ENCODE measurements at places on chromosomes 2 and 18.

DNA sequence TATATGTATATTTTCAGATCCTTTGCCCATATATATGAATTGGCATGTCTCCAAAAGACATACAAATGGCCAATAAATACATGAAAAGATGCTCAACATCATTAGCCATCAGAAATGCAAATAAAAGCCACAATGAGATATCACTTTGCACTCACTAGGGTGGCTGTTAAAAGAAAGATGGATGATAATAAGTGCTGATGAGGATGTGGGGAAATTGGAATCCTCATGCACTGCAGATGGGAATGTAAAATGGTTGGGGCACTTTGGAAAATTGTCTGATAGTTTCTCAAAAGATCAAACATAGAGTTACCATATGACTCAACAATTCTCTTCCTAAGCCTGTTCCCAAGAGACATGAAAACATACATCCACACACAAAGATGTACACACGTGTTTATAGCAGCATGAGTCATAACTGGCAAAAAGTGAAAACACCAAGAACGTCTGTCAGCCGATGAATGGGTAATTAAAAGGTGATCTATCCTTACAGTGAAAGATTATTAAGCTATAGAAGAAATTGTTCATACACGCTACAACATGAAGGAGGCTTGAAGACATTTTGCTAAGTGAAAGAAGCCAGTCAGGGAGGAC, 19.7 kb downstream of the NGEF start:
- no peak for DNase-seq

DNA sequence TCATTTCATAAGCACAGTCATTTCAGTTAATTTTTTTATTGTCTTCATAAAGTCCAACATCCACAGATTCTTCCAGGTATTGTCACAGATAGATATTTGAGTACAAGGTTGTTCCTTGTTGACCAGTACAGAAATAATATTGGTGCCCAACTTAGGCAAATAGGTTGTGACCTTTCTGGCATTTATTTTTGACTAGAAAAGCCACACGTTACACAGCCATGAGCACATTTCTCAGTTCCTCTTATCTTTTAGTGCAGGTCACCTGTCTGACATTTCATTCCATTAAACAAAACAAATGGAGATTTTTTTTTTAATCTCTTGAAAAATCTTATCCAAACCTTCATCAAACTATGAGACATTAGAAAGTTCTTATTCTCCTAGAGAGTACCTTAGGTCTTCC, 428.8 kb downstream of the ZNF521 start:
- no peak for DNase-seq

DNA sequence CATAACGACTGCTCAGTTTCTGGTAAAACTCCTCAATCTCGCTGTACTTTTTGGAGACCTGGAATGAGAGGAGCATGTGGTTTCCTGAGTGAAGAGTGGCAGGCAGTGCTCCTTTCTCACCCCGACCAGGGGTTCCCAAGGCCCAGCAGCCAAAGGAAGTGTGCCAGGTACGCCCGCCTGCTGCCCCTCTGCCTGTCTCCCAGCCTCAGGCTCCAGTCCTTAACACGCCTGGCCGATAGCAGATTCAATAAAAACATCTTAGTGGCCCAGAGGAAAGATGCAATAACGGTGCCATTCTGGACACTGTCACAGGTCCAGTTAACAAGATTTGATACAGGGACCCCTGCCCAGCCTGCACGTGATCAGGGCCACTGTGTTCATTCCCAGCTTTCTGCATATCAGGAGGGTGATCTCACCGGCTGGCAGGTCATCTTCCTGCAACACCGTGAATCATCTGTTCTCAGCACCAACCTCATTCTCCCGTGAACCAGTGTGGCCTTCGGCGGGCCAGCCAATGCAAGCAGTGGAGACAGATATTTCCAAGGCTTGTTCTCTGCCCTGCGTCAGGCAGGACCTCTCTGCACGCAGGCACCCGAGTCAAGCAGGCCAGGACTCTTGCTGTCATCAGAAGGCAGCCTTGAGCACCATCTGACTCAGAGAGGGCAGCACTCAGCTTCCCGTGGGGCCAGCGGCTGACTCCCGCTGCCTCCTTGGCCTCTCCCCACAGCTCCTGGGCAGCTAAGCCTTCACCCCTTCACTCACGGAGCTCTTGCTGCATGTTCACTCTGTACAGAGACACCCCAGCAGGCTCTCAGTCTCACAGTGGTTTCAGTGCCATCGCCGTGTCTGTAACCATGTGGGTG, 9.5 kb downstream of the HS1BP3 start:
- no peak for DNase-seq

DNA sequence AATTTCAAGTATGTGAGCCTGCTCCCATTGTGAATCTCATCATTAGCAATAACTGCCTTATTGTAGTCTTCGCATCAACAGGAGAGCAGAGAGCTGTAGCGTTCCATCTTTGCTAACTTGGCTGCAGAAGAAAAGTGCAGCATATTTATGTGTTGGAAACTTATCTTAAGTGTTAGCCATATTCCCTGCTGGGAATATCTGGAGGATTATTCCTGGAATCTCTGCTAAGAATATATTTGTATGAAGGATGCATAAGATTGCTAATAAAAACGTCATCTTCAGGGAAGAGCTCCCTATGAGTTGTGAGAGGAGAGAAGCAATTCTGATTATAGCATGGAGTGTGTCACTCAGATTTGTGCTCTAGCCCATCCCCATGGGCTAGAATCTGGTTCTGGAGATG, 115.1 kb upstream of the REG3G start:
- no peak for DNase-seq

DNA sequence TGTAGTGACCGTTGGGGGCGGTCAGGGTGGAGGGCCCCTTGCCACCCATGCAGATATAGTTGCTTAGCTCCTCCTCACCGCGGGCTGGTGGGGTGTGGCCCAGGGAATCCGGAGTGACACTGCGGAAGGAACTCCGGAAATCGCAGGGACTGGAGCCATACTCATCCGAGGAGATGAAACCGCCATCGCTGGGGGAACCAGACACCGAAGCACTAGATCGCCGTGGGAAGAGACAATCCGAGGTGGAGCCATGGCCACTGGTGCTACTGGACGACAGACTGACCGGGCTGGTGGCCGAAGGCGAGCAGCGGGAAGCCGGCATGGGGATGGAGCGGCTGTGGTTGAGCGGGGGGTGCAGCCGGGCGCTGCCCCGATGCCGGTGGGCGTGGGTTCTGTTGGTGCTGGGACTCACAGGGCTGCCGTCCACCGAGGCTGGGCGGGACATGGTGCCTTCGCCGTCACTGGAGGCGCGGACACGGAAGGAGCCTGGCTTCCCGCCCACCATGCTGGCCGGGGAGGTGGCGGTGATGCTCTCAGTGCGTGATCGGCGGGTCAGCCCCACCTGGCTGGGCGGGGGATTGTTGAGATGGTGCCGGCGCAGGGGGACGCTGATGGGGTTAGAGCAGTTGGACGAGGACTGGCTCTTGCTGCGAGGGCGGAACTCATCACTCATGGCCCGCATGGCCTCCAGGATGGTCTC, 2.2 kb downstream of the IRS1 start:
- no peak for DNase-seq

DNA sequence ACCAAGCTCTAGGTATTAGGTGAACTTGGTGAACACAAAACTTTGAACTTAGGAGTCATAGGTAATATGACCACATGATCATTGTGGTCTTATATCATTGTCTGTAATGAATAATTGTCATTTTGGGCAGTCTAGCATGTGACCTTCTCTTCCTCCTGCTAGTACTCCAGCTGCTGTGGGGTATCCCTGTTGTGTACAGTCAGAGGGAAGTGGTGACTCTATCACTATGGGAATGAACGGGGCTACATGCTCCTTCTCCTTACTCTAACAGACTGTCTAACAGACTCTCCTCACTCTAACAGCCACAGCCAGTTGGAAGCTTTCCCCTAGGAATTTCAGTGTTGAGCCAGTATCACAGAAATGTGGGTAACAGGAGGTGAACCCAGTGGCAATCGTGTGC, 68.2 kb upstream of the NEDD4L start:
- no peak for DNase-seq

GRCh38 chr2:135151615-135152014, 99.5 kb downstream of the RAB3GAP1 start:
- DNase-seq = no peak

GRCh38 chr2:73293534-73294171, at the start of gene EGR4:
TSS of gene EGR4 (minus strand) at chr2:73293548. CDS start at chr2:73293317, 231 bp downstream.
- peak; percentile 91 for DNase-seq

GRCh38 chr18:26471027-26471426, 77.3 kb downstream of the KCTD1 start:
- DNase-seq = no peak

DNA sequence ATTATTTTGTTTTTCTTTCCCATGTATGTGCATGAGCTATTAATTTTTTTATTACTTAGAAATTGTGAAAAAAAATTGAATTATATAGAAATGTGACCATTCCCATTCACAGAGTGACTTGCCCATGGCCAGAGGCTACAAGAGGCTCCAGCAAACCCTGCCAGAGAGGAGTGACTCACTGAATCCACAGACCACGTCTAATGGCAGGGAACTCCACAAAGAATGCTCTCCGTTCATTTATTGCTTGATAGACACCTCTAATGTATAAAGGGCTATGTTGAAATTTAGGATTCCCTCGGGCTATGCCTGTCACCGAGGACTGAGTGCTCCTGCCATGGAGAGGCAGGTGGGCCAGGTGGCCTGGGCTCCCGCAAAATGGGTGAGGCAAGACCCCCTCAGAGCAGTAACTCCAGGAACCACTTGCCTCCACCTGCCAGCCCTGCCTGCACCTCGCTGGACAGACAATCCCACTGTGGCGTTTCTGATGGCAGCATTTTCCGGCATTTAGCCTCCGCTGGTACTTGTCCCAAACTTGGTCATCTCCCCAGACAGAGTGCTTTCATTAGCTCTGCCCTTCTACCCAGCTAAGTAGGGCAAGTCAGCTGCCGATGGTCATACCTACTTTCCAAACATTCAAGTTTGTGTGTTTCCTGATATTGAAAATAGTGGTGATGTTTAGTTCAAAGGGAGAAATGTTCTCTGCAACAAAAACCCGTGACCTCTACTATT, 200.3 kb downstream of the PRKCE start:
- no peak for DNase-seq

DNA sequence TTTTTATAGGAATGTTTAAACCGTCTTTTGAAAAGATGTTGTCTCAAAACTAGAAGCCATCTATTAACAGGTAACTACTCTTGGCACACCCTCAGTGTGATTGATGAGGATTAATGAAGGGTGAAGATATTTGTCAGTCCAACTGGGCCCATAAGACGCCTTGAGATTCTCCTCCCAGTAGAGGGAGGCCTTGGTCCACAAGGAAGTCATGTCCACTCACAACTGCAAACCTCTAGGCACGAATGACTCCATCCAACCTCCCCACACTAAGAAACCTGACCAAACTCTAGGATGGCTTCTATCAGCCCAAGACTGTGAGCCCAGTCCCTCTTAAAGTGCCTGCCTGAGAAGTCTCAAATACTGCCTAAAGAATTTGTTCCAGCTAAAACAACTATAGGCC, 19.2 kb upstream of the GRP start:
- DNase-seq = no peak

GRCh38 chr2:24704692-24705091, 88.5 kb downstream of the PTRHD1 start:
- DNase-seq = no peak

DNA sequence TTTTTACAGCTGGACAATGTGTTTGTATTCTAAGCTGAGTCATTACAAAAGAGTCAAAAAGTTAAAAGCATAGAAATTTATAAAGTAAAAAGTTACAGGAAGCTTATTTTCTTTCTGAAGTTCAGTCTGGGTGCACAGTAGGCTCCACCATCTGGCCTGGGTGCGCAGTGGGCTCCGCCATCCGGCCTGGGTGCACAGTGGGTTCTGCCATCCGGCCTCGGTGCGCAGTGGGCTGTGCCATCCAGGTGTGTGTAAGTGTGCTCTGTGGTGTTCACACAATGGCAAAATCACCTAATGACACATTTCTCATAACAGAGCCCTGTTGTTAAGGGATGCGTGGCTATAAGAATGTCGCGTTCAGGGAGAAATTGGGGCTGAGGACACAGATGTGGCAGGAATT, 195.5 kb downstream of the ANKRD30B start:
- no peak for DNase-seq

All from stimulated activated effector memory CD8-positive, alpha-beta T cell treated with anti-CD3 and anti-CD28 coated beads, Interleukin-12 subunit alpha, Interleukin-12 subunit beta, amount 100 ng/mL, for 72 hours (primary cell).